ENCODE measurements at places on chromosomes 3 and 15. TPM values are rescaled to one million over a fixed set of nuclear protein-coding genes. Genes with fewer than 3 reads are reported as not detected.

- no peak for DNase-seq
Measured at GRCh38 chr3:71512000-71512399, 71.5 kb downstream of the FOXP1 start.

DNA sequence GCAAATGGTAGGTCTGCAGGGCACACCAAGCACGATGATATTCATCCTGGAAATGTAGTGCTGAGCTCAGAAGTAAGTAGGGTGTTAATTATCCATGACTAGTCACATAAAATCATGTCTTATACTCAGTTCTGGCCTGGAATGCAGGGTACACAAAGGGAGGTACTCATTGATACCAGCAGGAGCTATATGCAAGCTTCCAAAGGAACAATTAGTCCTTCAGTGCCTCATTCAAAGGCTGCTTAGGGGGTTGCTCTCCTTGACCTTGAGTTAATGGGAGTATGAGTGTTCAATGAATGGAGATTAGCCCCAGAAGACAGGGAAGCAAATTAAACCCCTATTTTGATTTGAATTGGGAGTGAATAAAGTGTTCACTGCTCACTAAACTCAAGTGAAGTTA, 38.3 kb downstream of the CNTN6 start:
- no peak for DNase-seq

DNA sequence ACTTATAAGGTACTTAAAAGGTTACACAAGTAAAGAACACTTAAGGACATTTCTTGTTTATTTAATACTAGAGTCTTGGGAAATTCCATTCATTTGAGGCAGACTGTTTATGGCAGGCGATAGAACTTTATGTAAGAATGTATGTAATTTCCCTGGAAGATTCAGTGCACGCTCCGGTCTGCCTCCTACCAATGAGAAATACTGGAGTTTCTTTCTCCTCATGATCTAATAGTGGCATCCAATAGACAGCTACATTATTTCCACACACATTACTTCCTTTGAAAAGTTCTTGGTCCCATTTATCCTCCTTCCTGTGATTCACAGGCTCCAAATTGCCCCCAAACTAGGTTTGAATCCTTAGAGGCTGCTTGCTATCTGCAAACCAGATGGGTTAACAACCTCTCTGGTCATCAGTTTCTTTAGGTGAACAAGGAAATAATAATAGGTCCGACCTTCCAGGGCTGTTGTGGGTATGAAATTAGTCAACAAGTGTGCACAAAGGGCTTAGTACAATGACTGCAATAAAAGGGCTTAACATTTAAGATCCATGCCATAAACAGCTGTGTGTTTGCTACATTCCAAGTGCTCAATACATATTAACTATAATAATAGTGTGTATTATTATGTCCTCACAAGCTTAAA, 30.7 kb downstream of the EIF4E3 start:
- DNase-seq = peak; percentile 52

- no peak for DNase-seq
Measured at GRCh38 chr3:94011233-94011711, 17.1 kb downstream of the STX19 start.

DNA sequence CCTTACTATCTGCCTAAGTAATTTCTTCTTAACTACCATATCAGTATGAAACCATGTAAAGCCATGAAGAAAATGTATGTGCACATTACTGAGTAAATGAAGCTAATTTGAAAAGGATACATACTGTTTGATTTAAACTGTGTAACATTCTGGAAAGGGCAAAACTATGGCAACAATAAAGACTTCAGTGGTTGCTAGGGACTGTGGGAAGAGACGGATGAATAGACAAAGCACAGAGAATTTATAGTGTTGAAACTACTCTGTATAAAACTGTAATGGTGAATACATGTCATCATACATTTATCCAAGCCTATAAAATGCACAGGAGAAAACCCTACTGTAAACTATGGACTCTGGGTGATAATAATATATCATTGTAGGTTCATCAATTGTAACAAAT, 1103.7 kb upstream of the EPHA6 start:
- no peak for DNase-seq

GRCh38 chr3:143693506-143693905, 154.8 kb downstream of the SLC9A9 start:
- no peak for DNase-seq

DNA sequence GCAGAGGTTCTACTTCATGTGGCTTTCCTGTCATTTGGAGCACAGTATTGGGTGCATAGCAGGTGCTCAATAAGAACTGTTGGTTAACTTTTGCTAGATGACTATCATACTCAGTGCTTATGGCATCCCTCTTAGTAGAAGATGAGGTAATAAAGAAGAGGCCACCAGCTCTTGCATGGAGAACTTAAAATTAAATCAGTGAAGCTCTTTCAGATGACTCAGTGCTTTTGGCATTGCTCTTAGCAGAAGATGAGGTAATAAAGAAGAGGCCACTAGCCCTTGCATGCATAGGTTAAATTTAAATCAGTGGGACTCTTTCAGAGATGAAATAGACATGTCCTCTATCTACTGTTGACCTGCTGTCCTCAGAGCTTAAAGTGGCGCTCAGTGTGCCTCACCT, 109.4 kb upstream of the FGF7 start:
- DNase-seq = peak; percentile 44

GRCh38 chr15:31278061-31278445, 48.6 kb upstream of the KLF13 start:
- no peak for DNase-seq

DNA sequence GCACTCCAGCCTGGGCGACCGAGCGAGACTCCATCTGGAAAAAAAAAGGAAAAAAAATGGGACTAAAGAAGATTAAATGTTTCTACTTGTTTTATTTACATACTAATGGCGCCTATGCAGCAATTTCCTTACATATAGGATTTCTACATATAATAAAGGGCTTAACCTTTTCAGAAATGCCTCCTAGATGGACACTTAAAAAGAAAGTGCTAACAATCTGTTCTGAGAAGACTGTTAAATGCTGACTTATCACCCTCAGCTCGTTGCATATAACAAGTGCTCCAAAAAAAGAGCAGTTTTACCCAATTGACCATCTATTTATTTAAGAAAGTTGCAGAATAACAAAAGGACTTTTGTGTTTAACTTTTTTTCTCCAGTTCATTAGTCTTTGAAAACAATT, 32.7 kb downstream of the DENND4A start:
- DNase-seq = no peak

DNA sequence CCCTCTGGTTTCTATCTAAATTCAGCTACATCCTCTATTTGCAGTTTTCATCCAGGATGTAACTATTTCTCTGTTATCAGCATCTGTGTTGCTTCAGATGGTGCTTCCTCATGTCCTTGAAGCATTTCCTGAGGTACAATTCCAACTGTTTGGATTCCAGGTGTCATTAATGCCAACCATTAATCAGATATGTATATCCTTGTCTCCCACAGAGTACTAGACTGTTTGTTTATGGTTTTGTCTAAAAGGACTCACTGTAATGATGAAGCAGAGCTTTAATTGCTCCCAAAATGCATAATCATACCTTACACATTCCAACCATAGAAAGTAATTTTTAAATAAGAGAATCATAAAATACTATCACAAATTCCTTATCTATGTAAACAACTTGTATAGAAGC, 288.5 kb upstream of the MME start:
- DNase-seq = no peak

Gene TLR9
- total RNA-seq = not detected

Gene FBXW12
- not detected for total RNA-seq

Gene ST3GAL6
- 11.6 TPM for total RNA-seq

Gene RTP3
- total RNA-seq = not detected

Gene SLC2A2
- total RNA-seq = not detected

Gene SH2D7
- not detected for total RNA-seq

Gene GOLGA8J
- not detected for total RNA-seq
